ENCODE measurements at places on chromosomes 2 and 18.

- no peak for DNase-seq
Measured at GRCh38 chr2:11998218-11998617, 251.8 kb downstream of the LPIN1 start.

- DNase-seq: no peak
Measured at GRCh38 chr2:108967757-108968156, 21.3 kb downstream of the EDAR start.

DNA sequence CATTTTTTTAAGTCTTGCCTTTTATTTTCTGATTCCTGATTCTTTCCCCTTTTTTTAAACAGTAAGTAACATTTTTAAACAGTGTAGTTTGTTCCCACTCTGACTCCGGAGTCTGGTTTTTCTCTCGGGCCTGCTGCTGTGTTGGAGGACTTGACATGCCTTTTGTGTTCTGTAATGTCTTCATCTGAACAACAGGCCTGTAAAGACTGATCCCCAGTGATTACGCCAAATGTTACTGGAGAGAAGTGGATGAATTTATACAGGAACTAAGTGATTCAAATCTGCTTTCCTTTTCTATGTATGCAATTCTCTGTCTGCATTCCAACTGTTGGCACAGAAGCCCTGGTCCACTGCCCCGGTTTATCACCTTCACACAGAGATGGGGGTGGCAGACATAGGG, 54.3 kb upstream of the RMDN2 start:
- DNase-seq: no peak

- no peak for DNase-seq
Measured at GRCh38 chr2:138071720-138072719, 107.7 kb downstream of the HNMT start.

DNA sequence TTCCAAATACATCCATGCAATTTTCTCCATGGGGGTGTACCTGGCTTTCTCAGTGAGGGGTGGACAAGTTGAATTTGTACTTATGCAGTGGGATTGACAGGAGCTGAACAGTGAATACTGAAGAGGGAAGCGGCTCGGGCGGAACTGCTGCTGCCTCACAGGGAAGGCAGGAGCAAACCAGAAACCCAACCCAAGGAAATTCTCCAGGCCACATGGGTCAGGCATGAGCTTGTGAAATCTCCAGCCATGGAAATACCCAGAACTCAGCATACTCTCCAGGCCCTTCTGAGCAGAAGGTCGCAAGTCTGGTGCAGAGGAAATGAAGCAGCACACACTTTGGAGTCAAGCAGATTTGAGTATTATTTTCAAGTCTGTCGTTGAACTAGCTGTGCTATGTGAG, 26.5 kb upstream of the INO80C start:
- DNase-seq: no peak

DNA sequence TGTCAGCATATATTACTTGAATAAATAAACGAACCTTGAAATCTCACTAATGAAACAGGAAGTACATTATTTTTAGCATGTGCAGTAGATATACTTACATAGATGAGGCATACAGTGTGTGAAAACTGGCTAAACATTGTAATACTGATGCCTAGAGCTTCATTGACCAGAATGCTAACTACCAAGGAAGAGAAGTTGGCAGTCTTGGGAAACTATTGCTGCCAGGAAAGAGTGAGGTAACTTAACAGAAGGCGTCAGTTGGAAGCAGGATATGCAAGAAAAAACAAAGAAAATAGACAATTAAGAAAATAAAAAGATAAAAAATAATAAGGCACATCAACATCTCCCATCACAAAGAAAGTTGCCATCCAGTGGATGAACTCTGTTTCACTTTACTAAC, 963.0 kb downstream of the TDRD15 start:
- no peak for DNase-seq

DNA sequence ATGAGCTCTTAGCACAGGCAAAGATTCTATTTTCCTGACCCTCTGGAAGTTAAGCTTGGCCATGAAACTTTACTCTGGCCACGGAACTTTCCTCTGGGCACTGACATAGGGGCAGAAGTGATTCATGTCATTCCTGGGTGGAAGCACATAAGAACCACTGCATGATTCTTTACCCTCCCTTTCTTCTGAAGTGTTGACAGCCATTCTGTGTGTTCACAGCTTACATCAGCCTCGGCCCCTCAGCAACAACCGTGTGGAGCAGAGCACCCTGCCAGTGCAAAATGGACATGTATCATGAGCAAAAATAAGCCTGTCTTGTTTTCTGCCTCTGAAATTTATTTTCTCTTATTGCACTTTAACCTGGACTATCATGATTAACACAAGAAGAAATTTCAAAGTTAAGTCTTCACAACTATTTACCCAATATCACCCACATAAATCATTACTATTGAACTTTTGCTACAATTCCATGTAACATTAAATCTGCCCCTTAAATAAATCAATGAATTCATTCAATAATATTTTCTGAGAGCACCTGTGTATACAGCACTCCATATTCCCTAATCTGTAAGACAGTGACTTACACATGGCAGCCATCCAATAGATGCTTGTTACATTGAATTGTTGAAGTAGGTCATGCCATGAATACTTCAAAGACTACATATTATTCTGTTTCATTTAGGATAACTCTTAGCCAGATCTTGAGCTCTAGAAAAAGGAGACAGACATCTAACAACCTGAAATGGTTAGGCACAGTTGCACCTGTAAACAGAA, 531.9 kb downstream of the IRS1 start:
- no peak for DNase-seq

GRCh38 chr2:17470855-17471641, 47.2 kb downstream of the RAD51AP2 start:
- no peak for DNase-seq

DNA sequence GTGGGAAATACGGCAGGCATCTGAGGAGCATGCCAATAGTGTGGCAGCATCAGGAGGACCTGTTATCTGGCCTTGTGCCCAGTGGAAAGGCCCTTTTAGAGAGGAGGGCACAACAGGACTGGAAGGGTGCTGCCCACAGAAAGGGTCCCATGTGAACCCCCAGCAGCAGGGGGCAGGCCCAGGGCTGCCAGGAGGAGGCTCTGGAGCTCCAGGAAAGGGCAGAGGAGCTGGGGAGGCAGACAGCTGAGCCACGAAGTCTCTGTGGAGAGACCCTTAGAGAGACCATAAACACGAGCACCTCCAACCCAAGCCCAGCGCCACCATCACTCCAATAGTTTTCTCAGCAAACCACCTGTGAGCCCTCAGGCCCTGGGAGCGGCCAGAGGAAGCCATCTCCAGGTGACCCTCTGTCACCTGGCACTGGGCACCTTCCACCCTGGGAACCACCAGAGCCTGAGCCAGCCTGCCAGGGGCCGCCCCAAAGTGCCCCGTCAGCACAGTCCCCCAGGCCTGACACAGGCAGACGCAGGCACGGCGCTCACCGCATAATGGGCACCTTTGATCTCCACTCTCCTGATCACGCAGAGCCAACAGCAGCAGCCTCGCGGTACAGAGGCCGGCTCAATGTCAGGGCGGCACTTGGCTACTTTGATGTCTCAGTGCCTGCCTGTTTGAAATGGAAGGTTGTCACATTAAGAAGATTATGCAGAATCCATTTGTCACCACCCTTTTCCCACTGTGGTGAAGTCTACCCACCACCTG, 162.5 kb upstream of the RAB6C start:
- no peak for DNase-seq

DNA sequence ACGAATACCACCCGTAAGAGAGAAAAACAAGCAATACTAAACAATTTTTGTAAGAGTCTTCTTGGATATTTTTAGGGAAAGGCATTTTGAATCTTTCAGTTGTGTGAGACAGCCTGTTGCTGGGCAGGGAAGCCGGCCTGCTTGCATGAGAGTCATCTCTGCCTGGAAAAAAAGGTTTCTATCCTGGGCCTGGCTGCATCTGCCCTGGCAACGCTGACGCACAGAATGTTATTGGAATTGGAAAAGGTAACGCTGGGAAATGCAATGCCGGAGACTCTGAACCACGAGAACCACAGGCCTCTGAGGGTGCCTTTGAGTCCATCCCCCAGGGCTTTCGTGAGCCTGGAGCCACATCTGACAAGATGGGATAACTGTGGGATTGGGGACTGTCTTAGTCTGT, 17.9 kb upstream of the NPAS2 start:
- DNase-seq: no peak

DNA sequence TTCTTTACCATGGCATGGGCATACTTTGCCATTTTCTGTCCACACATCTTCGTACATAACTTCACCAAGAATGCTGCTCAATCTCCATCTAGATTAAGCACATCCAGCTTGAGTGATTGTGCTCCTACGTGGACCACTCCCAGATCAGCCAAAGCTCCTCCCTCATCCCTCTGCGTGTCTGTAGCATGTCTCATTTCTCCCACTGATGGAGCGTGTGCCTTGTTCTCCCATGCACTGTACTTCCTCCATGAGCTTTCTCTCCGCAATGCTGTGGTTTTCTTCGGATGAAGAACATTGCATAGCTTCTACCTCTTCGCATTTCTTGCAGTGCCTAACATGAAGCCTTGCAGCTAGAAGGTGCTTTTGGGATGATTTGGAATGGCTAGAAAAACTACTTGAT, 13.5 kb downstream of the CCL20 start:
- DNase-seq: no peak
